ENCODE measurements at places on chromosomes 5 and 9. TPM values are rescaled to one million over a fixed set of nuclear protein-coding genes. Genes with fewer than 3 reads are reported as not detected.

The EMB gene
- not detected for total RNA-seq

The IFNA13 gene
- not detected for total RNA-seq

The SPATA6L gene
- not detected for total RNA-seq

DNA sequence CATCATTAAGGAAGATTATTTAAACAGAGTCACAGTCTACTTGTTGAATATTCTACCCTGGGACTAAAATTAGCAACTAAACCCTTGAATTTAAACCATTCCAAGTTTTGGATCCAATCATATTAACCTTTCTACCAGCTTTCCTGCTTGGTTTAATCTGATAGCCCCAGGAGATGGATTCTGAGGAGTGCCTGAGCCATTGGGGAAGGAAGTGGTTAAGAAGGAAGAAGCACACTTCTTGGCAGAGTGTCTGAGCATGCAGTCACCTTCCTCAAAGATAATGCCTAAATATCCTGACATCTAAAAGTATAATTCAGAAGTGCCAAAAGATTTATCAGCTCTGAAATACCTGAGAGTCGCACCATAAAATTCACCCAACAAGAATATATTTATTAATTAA is 74.1 kb upstream of the SNCAIP start:
- DNase-seq = no peak

DNA sequence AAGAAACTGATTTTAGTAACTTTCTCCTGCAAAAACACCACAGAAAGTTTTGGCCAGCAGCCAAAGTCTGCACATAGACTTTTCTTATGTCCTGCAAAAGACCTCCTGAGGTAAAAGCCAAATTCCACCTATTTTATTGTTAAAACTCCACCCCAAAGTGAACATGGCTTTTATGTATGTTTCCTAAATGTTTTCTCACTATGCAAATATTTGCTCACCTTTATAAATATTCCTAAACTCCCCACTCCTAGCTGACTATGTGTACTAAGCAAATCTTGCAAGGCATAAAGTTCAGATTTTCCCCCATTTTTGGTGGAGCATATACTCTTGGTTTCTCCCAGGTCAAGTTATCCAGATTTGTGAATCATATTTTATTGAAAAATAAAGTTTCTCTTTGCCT is 446.2 kb downstream of the DNAH5 start:
- no peak for DNase-seq

GRCh38 chr9:7370988-7371387 is 428.6 kb downstream of the DMAC1 start:
- DNase-seq = no peak

- no peak for DNase-seq
Observed at GRCh38 chr5:112692472-112692871, 45.2 kb upstream of the APC start.

DNA sequence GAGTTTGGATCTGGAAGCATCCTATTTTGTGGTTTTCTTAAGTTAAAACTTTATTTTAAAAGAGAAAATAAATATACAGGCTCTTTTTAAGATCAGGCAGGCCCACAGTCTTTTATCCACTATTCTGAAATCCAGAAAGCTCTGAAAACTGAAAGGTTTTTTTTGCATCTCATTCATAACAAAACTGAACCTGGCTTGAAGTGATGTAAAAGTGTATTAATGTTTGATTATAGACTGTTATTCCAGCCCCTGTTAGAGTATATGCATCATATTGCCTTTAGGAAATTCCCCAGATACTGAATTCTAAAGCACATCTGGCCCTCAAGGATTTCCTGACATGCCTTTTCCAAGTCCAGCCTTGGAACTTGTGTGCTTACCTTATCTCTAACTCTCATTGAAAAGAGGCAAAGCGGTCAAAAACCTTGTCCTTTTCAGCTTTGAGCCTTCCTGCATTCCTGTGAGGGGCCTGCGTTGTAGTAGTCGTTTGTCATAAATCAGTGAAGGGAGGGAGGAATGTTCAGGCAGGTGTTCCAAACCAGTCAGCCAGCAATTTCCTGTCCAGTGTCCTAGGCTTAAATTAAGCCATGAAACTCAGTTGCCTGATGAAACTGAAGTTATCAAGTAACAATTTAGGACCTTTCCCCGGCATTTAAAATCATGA is 110.4 kb downstream of the TLE4 start:
- DNase-seq = no peak

DNA sequence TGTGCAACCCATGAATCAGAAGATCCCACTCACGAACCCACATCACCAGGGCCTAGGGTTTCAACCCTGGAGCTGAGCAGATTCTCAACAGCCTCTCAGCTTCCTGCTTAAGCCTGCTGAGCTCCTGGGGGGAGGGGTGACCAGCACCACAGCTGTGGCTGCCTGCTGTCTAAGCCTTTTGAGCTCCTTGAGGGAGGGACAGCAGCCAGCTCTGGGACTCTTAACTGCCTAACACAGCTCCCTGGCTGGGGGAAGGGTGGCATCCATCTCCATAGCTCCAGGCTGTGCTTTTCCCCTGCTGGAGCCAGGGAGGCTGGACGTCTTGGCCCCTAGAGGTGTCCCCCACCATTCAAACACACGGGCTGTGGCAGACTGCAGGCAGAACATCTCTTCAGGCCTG is 250.3 kb downstream of the DMAC1 start:
- no peak for DNase-seq

All from SJSA1 (cell line).